ENCODE measurements at places on chromosomes 6 and 20. TPM values are rescaled to one million over a fixed set of nuclear protein-coding genes. Genes with fewer than 3 reads are reported as not detected.

The C4B gene
- total RNA-seq = 225 TPM

The KCNK16 gene
- not detected for total RNA-seq

The MEI4 gene
- total RNA-seq = 0.12 TPM

The ZSWIM3 gene
- 4.5 TPM for total RNA-seq

The KIAA0408 gene
- total RNA-seq = 6.2 TPM

The LY6G6C gene
- total RNA-seq = not detected

All from aorta (tissue), 5 donors.